ENCODE measurements at places on chromosomes 6 and 20. TPM values are rescaled to one million over a fixed set of nuclear protein-coding genes. Genes with fewer than 3 reads are reported as not detected.

The PLEKHG1 gene
- total RNA-seq = 8.0 TPM

The BNIP5 gene
- total RNA-seq = not detected

The GINS1 gene
- 0.58 TPM for total RNA-seq

The MOXD1 gene
- 0.28 TPM for total RNA-seq

Data from left lobe of liver (tissue), 2 donors.